Suppressor macrophage treated with lipopolysaccharide for 1 hour (primary cell): ENCODE measurements at places on chromosomes 1 and 21.

- DNase-seq = no peak
Observed at GRCh38 chr1:42186152-42186551, 21.6 kb upstream of the GUCA2A start.

- DNase-seq = no peak
Observed at GRCh38 chr21:14918527-14918926, 146.3 kb downstream of the NRIP1 start.

GRCh38 chr1:100100202-100100601, 32.5 kb downstream of the SASS6 start:
- DNase-seq = no peak

- DNase-seq = no peak
Observed at GRCh38 chr1:202835548-202836072, 24.9 kb downstream of the PCAT6 start.

DNA sequence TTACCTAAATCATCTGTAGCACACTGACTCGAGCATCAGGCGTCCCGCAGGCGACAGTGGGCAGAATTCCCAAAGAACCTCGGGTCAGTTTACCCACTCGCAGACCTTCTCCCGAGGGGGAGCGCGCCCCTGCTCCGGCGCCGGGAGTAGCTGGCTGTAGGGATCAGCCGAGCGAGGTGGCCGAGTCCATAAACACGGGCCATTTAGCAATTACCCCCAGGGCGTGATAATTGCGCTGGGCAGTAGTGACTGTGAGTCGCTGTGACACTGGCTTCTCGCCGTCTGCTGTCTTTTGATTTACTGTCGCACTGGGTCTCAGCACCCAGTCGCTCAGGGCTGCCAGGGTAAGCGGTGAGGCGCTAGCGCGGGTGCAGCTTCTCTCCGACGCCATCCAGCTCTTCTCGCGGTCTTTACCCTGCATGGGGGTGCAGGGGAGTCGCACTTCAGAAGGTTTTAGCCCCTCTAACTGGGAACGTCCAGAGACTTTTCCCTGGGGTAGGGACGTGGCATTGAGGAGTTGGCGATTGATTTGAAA, 16.2 kb downstream of the HLX start:
- DNase-seq = no peak

DNA sequence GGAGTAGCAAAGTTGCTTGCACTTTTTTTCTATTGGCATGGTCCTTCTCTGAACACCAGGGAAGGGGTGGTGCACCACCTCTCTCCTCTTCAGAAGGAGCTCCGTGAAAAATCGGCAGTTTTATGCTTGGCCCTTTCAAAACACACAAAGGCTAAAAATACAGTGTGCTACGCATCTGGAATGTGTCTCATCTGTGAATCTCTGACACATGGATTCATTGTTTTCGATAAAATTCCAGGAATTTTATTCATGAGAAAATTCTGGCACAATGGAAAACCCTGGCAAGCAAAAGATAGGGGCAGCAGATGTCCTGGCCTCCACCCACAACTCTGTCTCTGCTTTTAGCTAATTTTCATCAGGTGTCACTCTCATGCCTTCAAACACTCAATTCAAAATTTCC, 42.9 kb downstream of the ERG start:
- no peak for DNase-seq

GRCh38 chr1:51058858-51059257, 43.2 kb upstream of the C1orf185 start:
- DNase-seq = peak; percentile 16

DNA sequence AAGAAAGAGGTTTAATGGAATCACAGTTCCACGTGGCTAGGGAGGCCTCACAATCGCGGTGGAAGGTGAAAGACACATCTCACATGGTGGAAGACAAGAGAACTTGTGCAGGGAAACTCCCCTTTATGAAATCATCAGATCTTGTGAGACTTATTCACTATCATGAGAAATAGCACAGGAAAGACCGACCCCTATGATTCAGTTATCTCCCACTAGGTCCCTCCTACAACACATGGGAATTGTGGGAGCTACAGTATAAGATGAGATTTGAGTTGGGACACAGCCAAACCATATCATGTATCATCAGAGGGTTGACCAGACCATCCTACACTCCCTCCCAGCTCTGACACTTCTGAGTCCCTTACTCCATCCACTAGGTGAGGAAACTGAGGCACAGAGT, 143.9 kb upstream of the KLHDC7A start:
- DNase-seq = peak; percentile 32

- no peak for DNase-seq
Observed at GRCh38 chr1:76843821-76844464, 23.3 kb upstream of the ST6GALNAC5 start.

- no peak for DNase-seq
Observed at GRCh38 chr1:76290271-76290670, 215.7 kb downstream of the ST6GALNAC3 start.

- no peak for DNase-seq
Observed at GRCh38 chr1:43552813-43553212, 22.1 kb downstream of the PTPRF start.

DNA sequence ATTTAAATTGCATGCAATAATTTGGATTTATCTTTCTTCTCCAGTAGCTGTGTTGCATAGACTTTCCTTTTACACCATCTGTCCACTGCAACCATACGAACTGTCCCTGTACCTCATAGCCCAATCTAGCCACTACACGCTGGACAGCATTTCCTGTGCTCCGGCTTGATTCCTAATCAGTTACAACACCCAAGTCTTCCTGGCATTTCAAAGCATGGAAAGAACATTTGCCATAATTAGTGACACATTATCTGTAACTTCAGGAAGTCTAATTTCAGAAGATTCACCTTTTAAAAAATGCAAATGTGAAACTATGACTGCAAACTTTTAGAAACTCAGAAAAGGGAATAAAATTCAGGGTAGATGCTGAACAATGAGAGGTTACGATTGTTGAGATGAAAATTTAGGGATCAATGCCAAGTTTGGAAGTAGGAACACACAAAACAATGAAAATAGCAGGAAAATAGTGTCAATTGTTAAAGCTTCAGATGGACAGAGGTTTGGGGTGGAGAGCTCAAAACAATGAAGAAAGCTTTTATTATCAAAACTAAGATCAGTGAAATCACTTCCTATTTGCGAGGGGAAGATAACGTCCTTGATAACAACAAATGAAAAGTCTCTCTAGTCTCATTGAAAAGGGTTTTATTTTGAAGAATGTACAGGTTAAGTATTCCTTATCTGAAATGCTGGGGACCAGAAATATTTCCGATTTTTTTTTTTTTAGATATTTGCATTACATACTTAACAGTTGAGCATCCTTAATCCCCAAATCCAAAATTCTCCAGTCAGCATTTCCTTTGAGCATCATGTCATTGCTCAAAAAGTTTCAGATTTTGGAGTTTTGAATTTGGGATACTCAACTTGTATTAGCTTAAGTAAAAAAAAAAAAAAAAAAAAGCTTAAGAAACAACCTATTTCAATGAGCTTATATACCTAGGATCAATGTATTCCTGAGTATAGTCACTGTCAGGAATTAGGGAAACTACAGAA, 107.3 kb downstream of the FNBP1L start:
- no peak for DNase-seq

DNA sequence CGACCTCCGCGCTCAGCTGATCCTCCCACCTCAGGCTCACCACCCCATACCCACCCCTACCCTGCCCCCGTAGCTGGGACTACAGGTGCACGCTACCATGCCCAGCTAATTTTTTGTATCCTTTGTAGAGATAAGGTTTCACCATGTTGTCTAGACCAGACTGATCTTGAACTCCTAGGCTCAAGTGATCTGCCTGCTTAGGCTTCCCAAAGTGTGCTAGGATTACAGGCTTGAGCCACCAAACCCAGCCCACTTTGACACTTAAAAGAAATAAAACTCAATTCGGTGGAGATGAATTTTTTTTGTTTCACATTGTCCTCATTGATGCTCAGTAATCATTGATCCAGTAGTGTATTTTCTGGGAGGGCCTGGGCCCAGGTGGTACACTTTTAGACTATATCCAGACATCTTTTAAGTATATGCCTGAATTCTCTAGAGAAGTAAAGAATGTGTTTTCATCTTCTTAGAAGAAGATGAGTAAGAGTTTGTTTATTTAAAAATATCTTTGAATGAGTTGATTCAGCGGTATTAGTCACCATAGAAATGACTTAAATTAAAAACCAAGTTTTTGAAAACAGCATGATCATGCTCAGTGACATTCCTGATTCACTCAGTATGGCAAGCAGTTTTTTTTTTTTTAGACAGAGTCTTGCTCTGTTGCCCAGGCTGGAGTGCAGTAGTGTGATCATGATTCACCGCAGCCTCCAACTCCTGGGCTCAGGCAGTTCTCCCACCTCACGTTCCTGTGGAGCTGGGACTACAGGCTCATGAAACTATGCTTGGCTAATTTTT, 57.8 kb downstream of the EPB41 start:
- peak; percentile 58 for DNase-seq

DNA sequence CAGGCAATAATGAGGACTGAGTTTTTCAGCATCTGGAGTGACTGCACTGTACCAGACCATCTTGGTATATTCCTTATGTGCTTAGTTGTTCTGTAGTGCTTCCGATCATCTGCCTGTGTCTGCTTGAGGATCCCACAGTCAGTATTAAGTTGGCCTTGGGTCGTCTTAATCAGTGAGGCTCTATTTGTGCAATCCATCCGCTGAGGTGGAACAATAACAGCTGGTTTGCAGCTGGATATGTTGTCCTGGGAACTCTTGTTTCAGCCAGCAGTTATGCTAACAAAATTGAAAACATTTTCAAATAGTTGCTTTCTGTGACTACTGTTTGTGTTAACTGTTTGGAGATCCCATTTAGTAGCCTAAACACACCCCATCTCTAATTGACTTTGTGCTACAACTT, 73.7 kb downstream of the LAMC1 start:
- DNase-seq = no peak

- DNase-seq = no peak
Observed at GRCh38 chr1:45640293-45640692, 16.4 kb upstream of the CCDC17 start.

- peak; percentile 23 for DNase-seq
Observed at GRCh38 chr1:200154069-200154767, 126.7 kb downstream of the NR5A2 start.

DNA sequence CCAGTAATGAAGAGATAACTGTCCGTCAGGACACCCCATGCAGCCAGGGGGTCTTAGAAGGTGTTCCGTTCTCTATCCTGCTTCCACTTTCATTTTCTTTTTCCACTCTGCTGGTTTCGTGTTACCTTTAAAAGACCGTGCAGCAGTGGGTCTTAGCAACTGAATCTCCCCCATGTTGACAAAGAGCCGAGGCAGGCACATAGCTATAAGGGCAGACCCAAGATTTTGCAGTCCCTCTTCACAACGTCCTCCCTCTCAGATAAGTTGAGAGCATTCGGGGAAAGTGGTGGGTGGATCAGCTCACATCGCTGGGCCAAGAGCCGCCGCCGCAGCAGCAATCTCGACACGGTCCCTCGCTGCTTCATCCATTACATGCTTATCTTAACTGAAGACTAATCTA, 355.5 kb downstream of the LMO4 start:
- DNase-seq = no peak

GRCh38 chr1:212413902-212414327, 771 bp downstream of the PACC1 start:
- DNase-seq = peak; percentile 29

- no peak for DNase-seq
Observed at GRCh38 chr1:76793594-76793993, 73.7 kb upstream of the ST6GALNAC5 start.

DNA sequence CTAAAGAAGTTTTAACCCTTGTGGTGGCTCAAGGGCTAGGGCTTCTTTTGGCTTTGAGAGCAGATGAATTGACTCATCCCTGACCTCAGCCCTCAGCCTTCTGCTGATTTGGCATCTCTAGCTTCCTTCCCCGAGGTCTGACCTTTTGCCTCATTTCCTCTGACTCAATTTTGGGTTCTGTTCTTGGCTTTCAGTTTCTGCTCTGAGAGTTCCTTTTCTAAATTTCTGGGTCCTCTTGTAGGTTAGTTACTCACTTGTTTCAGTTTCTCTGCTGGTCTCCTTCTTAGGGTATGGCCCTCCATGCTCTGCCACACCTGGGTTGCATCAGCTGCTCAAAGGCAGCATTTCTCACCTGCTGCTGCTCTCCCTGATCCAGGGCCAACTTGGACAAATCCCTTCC, 19.4 kb downstream of the PDE4B start:
- peak; percentile 92 for DNase-seq

DNA sequence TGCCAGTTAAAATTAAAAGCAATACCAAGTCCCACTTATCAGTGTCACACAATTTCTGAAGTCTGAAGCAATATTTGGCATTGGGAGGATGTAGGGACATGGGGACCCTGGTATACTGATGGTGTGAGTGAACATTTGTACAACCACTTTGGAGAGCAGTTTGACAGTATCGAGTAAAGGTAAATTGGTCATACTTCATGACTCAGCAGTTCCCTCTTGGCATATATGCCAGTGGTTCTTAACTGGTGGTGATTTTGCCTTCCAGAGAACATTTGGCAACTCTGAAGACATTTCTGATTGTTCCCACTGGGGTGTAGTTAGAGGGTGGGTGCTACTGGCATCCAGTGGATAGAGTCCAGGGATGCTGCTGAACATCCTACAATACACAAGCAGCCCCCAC, 19.7 kb downstream of the FMOD start:
- DNase-seq = no peak

- DNase-seq = no peak
Observed at GRCh38 chr1:162930976-162931560, 70.1 kb upstream of the CCDC190 start.

GRCh38 chr1:209815931-209816341, 10.0 kb upstream of the IRF6 start:
- peak; percentile 24 for DNase-seq

- no peak for DNase-seq
Observed at GRCh38 chr1:241799416-241799815, 48.6 kb upstream of the EXO1 start.

GRCh38 chr1:40657046-40657445, 8.4 kb downstream of the RIMS3 start:
- no peak for DNase-seq

GRCh38 chr21:14384453-14384852, 1.5 kb upstream of the HSPA13 start:
- no peak for DNase-seq

DNA sequence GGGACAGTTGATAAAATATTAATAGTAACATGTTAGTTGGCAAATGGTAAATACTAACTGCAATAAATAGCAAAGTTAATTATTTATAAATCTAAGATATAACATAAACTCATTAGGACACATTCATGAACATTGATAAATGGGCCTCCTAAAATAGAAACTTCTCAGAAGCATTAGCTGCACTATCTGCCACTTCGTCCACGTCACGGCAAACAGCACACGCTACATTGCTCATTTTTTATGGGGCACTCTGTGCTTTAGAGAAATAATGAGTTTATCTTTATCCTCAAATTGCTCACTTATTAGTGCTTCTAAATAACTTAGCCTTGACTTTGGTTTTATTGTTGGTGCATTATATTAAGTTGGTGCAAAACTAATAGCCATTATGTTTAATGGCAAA, 16.3 kb upstream of the HPCAL4 start:
- no peak for DNase-seq

- peak; percentile 26 for DNase-seq
Observed at GRCh38 chr1:91582431-91582921, 81.8 kb downstream of the CDC7 start.

- peak; percentile 84 for DNase-seq
Observed at GRCh38 chr1:235050911-235051360, 77.7 kb downstream of the TOMM20 start.

GRCh38 chr21:34365809-34366208, 2.0 kb downstream of the KCNE2 start:
- DNase-seq = no peak
